ENCODE measurements at places on chromosomes 3 and 15.

DNA sequence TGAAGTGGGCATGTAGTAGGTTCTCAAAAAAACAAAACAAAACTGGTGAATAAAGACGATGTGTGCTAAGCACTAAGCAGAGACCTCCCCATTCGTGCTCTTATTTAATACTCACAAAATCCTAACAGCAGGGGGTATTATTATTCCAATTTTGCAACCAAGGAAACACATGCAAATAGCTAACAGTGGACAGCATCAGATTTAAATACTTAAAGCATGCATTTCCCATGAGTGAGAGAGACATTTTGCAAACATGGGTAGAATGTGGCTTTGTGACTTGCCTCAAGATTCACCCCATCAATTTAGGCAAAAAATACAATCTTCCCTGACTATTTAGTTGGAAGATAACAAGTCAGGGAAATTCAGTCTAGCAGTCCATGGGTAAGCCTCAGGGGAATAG lies 946.2 kb upstream of the CFAP20DC start:
- no peak for DNase-seq

DNA sequence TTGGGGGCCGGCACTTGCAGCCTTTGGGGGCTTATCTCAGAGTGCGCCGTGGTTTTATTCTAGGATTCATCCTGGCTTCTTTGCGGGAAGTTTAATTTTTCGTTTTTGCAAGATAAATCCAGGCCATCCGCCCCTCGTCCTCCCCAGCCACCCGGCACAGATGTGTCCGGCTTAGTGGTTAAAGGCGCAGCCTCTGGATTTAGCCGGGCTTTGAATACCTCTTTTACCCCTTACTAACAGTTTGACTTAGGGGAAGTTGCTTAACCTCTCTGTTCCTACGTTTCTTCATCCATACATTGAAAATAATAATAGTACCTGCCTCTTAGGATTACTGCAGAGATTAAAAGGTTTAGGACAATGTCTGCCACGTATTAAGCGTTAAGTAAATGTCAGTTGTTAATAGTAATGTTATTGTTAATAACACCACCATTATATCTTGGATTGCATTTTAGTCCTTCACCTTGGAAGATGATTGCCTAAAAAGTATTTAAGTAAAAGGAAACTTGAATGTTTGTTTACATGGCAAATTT lies 714 bp downstream of the ECT2 start:
- DNase-seq = peak; percentile 72

DNA sequence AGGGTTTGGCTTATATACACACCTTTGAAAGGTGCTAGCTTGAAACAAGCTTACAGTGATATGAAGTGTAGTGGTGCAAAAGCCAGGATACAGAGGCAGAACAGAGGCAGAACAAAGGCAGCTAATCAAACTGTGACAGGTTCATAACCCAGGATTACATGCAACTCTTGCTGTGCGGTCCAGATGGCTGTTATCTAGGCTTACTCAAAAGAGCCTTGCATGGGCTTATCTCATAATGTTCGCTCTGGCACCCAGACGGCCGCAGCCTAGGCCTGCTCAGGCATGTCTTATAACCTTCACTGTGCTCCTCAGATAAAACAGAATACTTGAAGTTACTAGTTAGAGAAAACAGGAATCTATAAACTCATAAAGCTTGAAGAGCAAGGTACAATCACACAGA lies 22.8 kb upstream of the NOX5 start:
- no peak for DNase-seq

- DNase-seq = no peak
Observed at GRCh38 chr15:98387866-98388265, 260.5 kb upstream of the IGF1R start.

DNA sequence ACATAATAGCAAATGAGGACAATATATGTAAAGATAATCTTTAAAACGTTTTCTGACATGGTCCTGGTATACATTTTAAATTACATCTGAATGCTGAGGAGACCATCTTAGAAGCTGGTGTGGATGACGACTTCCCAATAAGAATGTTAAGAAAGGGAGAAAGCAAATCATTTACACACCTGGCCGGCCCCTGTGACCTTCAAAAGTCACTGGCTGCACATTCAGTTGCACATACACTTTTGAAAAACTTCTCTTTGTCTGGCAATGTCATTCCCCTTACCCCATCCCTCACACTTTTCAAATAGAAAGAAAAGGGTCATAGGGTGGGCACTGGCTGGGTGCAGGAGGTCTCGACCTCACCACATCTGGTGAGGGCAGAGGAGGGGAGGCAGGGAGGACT lies 391.0 kb downstream of the MECOM start:
- DNase-seq = no peak

DNA sequence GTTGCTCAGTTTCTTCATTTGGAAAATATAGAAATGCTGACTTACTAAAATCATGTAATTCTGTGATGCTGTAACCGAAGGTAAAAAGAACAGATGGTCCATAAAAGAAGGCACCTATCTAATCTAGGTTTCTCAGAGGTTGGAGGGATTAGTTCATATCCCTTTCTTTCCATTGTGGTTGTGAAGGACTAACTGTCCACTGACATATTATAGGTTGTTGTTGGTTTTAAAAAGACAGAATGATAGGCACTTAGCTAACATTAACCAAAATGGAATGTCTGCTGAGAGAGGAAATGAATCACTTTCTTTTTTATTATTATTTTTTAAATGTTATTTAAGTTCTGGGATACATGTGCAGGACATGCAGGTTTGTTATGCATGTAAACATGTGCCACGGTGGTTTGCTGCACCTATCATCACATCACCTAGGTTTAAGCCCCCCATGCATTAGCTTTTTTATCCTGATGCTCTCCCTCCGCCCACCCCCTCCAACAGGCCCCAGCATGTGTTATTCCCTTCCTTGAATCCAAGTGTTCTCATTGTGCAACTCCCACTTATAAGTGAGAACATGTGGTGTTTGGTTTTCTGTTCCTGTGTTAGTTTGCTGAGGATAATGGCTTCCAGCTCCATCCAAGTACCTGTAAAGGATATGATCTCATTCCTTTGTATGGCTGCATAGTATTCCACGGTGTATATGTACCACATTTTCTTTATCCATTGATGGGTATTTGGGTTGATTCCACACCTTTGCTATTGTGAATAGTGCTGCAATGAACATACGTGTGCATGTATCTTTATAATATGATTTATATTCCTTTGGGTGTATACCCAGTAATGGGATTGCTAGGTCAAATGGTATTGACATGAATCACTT lies 45.8 kb downstream of the ALDH1A2 start:
- DNase-seq = no peak

GRCh38 chr3:24348348-24348747 lies 146.3 kb downstream of the THRB start:
- DNase-seq = no peak

DNA sequence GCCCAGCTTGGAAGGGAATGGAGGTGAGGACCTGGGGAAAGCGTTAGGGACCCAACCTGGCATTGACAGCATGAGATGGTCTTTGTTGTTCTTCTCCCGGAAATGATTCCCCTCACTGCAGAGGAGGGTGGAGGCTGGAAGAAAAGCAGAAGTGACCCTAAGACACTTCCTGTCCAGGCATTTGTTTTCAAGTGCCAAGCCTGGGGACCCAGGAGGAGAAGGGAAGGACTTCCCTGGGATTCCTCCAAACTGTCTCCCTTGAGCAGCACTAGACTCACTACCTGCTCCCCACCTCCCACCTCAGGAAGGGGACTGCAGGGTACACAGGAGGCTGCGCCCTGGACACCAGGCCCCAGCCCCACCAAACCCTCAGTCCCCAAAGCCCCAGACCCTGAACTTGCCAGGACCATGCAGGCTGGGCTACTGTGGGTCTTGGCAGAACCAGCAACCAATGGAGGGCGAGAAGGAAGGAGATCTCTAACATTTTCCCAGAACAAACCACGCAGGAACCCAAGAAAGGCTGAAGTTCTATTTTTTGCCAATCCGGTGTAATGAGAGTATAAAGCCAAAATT lies 9.8 kb upstream of the VIPR1 start:
- no peak for DNase-seq

- no peak for DNase-seq
Observed at GRCh38 chr15:57218826-57219576, 157.3 kb upstream of the CGNL1 start.

DNA sequence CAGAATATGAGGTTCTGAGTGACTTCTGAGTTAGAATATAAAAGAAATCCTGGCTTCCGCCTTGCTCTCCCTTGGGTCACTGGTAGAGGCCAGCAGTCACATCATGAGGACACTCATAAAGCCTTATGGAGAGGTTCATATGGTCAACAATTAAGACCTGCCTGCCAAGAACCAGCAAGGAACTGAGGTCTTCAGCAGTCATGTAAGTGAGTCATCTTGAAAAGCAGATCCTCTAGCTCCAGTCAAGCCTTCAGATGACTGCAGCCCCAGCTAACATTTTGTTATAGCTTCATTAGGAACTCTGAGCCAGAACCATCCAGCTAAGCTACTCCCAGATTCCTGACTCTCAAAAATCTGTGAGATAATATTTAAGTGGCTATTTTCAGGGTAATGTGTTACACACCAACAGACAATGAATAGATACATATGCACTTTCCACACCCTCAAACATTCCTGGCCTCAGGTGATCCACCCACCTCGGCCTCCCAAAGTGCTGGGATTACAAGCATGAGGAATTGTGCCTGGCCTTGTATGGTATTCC lies 447.2 kb downstream of the SHQ1 start:
- no peak for DNase-seq

GRCh38 chr15:37148714-37149113 lies 48.4 kb upstream of the MEIS2 start:
- DNase-seq = no peak

GRCh38 chr3:197168606-197169005 lies 129.8 kb downstream of the DLG1 start:
- no peak for DNase-seq

GRCh38 chr15:32694222-32694983 lies 23.4 kb upstream of the GREM1 start:
- no peak for DNase-seq

DNA sequence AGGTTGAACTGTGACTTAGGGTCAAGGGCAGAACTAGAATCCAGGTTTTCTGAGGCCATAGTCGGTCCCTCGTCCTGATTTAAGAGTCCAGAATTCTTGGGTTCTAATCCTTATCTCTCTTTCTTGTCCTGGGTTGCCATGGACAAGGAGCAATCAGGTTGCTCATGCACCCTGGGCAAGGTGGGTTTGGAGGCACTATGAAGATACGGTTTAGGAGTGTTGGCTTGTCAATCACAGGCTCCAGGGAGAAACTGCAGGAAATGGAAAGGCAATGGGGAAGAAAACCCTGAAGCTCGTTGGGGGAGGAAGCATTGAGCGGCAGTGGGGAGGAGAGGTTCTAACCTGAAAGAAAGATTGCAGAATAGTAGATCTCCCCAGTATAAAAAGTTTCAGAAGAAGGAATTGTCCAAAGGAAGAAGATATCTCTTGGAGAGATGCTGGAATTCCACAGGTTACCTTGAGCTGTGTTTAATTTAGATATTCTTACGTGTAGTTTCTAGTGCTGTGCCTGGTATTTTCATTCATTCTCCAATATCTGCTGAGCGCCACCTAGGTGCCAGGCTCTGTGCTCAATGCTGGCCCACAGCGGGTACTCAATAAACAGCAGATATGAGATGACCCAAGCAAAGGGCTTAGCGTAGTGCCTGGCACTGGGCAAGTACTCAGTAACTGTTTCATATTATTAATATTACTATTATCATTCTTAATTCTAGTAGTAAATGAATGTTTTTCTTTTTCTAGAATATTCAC lies 2.0 kb downstream of the ACAN start:
- no peak for DNase-seq

DNA sequence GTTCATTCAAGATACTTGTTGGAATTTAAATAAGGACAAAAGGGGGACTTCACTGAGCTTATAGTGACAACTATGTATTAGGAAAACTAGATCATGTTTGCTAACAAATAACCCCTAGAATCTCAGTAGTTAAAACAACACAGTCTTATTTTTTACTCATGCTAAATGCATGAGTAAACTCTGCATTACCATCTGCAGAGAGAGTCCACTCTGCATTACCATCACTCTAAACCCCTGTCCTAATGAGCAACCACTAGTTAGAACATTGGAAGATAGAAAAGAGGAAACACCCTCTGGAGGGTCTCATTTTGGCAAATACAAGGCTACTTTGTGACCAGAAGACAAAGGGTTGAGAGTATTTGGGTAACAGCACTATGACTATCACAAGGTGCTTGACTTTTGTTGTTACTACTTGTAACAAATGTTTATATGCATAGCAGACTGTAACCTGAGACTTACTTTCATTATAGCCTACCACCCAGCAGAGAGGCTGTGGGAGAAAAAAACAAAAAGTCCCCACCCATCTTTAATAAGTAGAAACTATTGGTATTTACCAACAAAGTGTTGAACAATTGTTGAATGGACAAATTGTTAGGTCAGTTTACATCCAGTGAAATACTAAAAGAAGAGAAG lies 99.1 kb downstream of the OXSM start:
- no peak for DNase-seq

DNA sequence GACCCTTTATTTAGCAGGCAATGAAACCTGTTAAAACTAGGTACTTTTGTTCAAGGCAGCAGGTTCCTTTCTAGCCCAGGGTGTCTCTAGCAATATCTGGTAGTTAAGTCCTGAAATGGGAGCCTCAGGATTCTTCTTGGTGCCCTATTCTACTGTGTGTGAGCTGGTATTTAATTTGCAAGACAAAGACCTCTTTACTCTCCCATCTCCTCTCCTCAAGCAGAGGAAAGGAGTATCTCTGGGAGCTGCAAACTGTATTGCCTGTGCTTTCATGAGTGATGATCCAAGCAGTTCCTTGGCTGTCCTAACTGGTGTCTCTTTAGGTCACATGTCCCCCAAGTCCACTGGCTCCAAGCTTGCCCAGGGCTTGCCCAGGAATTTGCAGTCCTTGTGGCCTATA lies 188.2 kb downstream of the SI start:
- no peak for DNase-seq

DNA sequence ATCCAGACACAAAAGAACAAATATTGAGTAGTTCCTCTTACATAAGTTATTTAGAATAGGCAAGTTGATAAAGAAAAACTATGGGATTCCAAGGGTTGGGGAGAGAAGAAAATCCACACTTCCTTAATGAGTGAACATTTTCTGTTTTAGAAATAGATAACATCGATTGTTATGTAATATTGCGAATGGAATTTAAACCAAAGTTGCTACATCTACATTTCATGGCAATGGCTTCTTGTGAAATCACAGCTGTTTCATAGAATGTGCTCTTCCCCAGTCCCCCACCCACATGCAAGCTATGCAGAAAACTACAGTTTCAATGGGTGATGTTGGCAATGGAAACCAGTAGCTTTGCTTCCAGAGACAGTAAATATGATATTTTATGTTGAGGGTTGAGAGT lies 1639.5 kb downstream of the SI start:
- DNase-seq = no peak

- no peak for DNase-seq
Observed at GRCh38 chr15:72445426-72445825, 28.7 kb upstream of the ARIH1 start.

- no peak for DNase-seq
Observed at GRCh38 chr3:122916580-122916979, 111.0 kb downstream of the SEMA5B start.

DNA sequence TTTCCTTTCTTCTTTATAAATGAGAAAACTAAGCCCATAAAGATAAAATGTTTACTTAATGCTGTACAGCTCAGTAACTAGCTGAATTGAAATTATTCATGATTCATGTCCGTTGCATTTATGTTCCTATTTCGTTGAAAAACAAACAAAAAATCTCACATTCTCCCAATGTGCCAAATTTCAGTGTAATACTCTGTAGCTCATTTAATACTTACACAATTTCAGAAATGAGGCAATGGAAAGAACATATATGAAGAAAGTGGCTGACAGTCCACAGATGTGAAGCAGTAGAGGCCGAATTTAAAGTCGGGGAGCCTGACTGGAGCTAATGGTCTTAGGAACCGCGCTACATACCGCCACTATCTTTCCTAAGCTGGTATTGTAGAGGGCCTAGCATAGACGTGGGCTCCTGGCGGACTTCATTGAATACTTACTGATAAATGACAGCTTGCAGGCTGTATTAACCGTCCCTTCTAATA lies 651 bp downstream of the PLSCR2 start:
- DNase-seq = no peak

Data from HT-29 (cell line).